ENCODE measurements at places on chromosomes 5 and 9.

GRCh38 chr9:99825172-99826046, 3.7 kb downstream of the NR4A3 start:
- DNase-seq, result no peak

- DNase-seq, result peak; percentile 43
Measured at GRCh38 chr9:119961774-119962424, 592.7 kb upstream of the BRINP1 start.

GRCh38 chr5:67998709-67999261, 216.8 kb upstream of the PIK3R1 start:
- DNase-seq, result no peak

DNA sequence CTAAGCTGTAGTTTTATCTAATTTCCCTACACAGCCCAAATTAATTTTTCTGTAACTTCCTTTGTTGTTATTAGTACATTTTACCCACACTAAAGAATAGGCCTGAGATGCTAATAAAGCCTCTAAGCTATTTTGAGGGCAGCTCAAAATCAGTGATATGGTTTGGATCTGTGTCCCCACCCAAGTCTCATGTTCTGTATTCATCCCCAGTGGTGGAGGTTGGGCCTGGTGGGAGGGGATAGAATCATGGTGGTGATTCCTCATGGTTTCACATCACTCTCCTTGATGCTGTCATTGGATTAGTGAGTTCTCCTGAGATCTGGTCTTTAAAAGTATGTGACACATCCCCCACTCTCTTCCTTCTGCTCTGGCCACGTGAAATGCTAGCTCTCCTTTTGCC, 27.3 kb downstream of the LURAP1L start:
- DNase-seq, result no peak

- no peak for DNase-seq
Measured at GRCh38 chr5:11239261-11240015, 478.4 kb upstream of the DAP start.

DNA sequence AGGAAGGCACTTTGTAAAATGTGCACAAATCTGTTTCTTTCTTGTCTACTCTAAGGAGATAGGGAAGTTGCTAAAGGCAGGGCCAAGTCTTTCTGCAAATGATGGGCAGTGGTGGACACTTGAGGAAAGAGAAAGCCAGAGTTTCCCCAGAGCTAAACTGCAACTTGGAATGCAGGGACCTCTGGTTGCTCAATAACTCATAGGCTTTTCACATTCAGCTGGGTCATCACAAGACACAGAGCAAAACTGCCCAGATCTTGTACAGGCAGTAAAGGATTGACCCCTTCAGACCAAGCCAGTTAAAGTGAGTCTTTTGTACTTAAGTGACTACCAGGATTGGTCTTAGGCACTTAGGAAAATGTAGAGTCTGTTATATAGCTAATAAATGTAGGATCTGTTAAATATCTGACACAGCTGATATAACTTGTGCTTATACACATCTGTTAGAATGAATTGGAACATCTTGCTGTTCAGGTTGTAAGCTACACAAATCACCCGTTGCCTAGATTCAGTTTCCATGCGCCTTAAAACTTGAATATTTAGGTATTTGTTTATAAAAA, 13.5 kb upstream of the AGXT2 start:
- DNase-seq, result no peak

GRCh38 chr5:146643776-146644175, 127.8 kb upstream of the GPR151 start:
- DNase-seq, result no peak

GRCh38 chr5:72228960-72229359, 91.1 kb downstream of the MRPS27 start:
- no peak for DNase-seq

GRCh38 chr5:179340465-179340864, 4.8 kb downstream of the ADAMTS2 start:
- no peak for DNase-seq

DNA sequence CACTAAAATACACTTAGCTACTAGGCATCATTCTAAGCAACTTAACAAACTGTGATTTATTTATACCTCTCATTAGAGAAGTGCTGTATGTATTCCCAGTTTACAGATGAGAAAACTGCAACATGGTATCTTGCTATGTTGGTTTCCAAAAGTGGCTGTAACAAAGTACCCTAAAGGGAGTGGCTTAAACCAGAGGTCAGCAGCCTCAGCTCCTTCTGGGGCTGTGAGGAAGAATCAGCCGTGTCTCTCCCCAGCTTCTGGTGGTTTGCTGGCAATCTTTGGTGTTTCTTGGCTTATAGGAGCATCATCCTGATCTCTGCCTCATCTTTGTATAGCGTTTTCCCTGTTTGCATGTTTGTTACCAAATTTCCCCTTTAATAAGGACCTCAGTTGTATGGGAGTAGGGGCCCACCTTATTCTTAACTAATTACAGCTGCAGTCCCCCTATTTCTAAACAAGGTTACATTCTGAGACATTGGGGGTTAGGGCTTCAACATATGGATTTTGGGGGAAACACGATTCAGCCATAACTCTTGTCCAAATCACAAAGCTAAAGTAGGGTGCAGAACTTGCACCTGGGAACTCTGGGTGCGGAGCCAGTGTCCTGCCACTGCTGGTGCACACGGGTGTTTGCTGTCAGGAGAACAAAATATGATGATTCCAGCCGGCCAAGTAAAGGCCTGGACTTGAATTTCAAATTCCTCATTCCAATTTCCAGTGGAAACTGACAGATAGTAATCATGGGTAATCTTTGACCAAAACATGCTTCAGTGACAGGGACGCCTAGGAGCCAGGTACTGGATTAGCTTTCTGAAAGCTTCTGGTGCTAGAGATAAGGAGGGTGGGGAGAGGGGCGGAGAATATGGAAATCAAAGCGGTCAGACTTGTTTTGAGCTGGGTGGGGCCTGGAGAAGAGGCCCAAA, 43.3 kb downstream of the RAI14 start:
- DNase-seq, result no peak

DNA sequence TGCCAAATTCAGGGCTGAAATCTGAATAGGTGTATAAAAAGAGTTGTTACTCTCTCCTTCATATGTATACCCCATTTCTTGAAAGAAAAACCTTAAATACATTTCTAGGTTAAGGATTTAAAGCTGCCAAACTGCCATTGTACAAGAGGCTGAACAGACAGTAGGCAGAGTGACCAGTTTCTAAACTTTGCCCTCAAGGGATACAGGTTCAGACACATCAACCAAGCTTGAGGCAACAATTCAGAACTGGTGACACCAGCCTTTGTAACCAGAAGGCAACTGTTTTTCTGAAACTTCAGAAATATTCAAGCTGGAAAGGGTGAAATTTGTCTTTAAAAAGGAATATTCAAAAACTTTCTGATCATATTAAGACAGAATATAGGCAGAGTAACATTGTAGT, 47.5 kb downstream of the FAM114A2 start:
- no peak for DNase-seq

- DNase-seq, result no peak
Measured at GRCh38 chr5:62621280-62621679, 42.7 kb downstream of the LRRC70 start.

DNA sequence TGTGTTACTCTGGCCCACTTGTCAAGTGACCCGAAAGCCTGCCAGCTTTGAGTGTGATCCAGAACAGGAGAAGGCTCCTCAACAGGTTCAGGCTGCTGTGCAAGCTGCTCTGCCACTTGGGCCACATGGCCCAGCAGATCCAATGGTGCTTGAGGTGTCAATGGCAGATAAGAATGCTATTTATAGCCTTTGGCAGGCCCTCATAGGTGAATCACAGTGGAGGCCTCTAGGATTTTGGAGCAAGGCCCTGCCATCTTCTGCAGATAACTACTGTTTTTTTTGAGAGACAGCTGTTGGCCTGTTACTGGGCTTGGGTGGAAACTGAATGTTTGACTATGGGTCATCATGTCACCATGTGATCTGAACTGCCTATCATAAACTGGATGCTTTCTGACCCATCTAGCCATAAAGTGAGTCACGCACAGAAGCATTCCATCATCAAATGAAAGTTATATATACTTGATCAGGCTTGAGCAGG, 180.8 kb downstream of the CARTPT start:
- no peak for DNase-seq

Data from stimulated activated CD8-positive, alpha-beta memory T cell treated with anti-CD3 and anti-CD28 coated beads, Interleukin-4, amount 100 ng/mL, for 48 hours (primary cell).